ENCODE measurements at places on chromosomes 1 and 21.

GRCh38 chr21:45026066-45026745 is 48.2 kb upstream of the ADARB1 start:
- no peak for DNase-seq

GRCh38 chr21:38780879-38781278 is 24.9 kb upstream of the ETS2 start:
- no peak for DNase-seq

DNA sequence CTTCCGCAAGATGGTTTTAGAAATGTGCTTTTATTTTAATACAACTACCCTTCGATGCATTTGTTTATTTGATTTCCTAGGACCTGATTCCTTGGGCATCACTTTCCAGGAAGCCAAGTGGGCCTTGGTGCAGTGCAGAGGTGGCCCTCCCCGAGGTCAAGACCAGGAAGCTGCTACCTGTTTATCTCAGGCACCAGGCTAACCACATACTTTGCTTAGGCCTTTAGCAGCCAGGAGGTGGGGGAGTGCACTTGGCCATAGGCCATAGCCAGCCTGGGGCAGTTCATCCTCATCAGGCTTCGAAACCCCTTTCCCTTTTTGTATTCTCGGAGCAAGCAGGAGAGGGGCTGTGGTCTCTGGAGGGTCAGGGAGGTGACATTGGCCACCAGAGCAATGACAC is 45.4 kb downstream of the SMYD2 start:
- DNase-seq: no peak

- no peak for DNase-seq
Observed at GRCh38 chr1:22487781-22488180, 36.1 kb downstream of the ZBTB40 start.

- DNase-seq: no peak
Observed at GRCh38 chr21:34809822-34810221, 141.0 kb downstream of the CLIC6 start.

DNA sequence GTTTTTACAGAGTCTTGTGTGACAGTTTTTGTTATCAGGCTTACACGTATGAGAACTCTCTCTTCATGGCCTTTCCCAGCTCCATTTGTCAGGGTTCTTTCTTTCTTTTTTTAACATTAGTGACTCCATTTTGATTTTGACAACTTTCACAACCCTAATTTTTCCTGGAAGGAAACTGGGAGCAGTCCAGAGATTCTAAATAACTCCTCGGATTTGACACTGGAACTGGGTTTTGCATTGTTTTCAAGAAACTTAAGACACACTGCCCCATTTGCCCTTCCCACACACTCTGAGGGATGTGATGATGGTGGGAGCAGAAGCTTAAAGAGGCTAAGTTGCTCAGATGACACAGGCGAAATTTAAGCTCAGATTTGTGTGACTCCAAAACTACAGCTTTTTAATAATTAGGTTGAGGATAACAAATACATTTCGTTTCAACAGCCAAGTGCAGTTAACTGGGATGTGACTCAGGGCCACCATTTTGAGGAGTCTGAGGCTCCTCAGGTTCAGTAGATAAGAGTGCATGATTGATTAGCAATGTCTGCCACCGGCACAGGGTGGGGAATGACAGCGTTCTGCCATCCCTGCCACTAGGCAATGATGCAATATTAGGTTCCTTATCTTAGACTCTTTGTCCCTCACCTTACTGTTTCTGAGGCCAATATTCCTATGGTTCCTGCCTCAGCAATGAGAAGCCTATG is 95.1 kb upstream of the ATP1A1 start:
- DNase-seq: no peak

DNA sequence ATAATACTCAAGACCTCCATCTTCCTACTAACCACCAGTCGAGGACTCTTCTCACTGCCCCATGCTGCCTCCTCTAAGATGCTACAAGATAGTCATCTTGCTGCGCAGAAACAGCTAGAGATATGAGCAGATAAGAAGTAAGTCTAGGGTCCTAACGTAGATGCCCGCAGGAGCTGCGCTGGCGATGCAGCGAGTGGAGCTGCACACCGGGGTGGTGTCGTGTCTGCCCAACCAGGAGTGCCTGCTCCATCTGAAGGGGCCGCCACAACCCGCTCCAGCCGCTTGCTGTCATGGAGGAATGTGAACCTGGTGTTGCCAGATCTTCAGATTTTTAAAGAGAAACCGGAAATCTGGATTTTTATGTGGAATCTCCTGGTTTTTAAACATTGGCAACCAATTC is 175.1 kb downstream of the VPS13D start:
- DNase-seq: no peak

DNA sequence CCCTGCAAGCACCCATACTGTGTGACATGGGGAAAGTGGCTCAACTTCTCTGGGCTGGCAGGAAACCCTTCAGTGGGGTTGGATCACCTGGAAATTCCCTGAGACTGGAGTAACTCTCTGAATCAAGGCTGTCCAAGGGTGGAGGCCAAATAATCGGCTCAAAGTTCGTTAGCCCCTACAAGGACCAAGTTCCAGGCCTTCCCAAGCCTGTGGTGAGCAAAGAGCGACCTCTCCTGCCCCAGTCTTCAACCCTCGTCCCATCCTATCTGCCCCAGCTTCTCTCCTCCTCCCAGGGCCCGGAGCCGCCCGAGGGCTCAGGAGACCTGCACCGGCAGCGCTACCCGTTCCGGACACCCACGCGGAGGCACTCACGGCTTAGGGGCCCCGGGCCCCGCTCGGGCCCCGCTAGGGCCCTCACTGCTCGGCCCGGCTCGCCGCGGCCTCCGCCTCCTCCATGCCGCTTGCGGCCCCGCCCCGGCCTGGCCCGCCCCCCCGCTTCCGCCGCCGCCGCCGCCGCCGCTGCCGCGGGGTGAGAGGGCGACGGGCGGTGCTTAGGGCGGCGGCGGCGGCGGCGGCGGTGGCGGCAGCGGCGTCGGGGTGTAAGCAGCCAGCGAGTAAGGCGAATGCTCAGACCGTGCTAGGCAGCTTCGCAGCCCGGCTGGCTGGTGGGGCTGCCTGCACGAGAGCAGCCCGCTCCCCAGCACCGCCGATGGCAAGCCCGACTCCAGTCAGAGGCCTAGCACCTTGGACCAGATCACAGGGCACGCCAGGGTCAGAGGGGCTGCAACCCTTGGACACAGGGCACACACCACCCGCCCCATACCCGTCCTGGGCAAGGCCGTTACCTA is at the start of gene POMGNT1:
POMGNT1 (minus strand) TSS at position 471 of the 848 bp plus-strand sequence. CDS start 613 bp downstream, outside the sequence.
- no peak for DNase-seq

- DNase-seq: no peak
Observed at GRCh38 chr21:14583629-14584255, 37.6 kb upstream of the SAMSN1 start.

Data from GM04504 (cell line).